ENCODE measurements at places on chromosomes 13 and 19.

DNA sequence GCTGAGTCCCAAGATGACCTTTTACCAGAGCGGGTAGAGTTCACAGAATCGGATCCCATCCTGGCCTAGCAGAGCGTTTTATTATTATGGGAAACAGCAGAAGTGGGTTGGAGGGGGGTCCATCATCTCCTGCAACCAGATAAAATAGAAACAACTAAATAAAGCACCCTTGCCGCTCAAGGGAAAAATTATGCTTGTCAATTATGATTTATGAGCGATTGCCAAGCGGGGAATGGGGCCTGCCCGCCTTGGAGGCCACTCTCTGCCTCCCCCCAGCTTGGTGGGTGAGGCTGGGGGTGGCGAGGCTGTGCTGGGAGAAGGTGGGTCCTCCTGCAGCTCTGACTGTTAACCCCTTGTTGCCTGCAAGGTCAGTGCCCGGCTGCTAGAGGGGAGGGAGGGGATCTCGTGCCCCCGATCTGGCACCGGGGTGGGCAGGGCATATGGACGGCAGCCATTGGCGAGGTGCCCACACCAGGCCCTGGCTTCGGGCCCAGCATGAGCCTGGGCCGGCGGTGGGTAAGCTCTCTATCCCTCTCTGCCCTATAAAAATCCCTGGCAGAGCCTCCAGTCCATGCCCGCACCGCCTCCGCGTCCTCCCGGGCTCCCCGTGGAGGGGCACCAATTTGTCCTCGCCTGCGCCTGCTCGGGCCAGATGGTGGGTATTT is 129.1 kb downstream of the URI1 start:
- no peak for DNase-seq

GRCh38 chr19:46714444-46715106 is 2.3 kb downstream of the PRKD2 start:
- no peak for DNase-seq

GRCh38 chr13:29956853-29957252 is 106.4 kb upstream of the UBL3 start:
- DNase-seq: peak; percentile 68

- DNase-seq: no peak
These were observed 5.3 kb upstream of the PRKCG start for GRCh38 chr19:53876651-53877224.

- no peak for DNase-seq
These were observed 20.4 kb upstream of the MAB21L1 start for GRCh38 chr13:35496761-35497386.

- DNase-seq: no peak
These were observed 4.7 kb downstream of the CRLF1 start for GRCh38 chr19:18601875-18602274.

DNA sequence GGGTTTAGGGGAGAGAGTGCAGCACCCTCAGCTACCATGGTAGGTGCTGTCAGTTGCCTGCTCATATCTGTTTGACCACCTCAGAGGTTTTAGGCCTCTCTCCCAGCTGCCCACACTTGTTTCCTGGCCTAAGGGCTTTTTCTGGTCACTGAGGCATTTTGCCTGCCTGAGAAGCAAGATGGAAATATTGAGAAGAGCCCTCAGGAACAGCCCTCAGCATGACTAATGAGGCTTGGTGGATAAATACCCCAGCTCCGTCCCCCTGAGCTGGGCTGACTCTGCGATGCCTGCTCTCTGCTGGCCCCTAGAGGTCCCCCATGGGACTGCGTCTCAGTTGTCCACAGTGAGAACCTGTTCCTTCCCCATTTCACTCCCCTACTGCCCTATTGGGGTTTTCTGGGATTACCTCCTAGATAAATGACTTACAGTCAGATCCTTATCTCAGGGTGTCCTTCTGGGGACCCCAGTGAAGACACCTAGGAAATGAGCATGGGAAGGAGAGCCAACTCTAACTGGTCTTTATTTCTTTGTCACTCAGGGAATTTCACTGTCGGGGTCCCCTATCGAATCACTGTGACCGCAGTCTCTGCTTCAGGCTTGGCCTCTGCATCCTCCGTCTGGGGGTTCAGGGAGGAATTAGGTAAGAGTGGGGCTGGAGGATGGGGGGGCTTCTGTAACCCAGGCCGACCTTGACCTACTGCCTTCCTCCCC is 13.3 kb downstream of the PALM3 start:
- DNase-seq: peak; percentile 35

DNA sequence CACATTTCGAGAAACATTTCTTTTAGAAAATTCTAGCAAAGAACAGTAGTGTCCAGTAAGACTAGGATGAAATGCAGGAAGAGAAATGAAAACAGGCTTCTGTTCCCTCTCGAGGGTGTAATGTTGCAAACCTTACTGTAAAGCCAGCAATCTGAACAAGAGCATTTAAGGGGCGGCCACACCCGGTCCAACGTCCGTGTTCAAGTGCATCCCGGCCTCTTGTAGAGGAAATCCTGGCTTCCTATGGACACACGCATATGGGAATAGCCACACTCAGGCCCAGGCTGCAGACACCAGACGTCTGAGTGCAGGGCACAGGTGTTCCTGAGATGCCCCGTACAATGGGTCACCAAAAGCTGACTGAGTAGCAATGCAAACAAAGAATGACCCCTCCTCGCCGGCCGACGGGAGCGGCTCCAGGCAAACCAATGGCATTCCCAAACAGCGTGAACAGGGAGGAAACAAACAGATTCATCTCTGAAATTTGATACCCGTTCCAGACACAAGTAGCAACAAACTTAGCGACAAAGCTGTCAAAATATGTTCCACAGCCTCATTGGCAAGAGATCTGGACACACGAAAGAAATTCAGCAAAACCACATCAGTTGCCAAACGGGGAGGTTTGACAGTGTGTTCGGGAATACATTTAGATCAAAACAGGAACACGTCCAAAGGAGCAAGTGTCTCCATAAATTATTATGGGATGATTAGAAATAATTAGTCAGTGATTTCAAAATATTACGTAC is 278.6 kb upstream of the TSHZ3 start:
- no peak for DNase-seq

Measured in NCI-H2171 treated with DMSO at 0.1 percent for 48 hours (cell line).